Stimulated activated CD4-positive, alpha-beta T cell treated with anti-CD3 and anti-CD28 coated beads, TNF-alpha, amount 100 ng/mL, for 1 hour (primary cell): ENCODE measurements at places on chromosomes 1 and 21.

DNA sequence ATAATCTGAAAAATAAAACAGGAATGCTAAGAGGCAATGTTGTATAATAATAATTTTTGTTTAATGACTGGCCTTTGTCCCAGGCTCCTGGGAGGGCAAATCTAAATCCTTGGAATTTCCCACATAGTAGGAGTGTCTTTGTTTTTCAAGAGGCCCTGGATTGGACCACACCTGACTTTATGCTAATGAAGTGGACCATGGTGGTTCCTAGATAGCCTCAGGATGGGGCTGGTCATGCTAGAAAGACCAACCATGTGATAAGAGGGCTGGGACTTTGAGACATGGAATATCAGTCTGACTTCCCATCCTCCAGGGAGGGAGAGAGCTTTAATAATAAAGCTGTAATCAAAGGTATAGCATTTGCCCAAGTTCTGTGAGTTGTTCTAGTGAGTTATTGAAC lies 138.2 kb upstream of the RAB4A start:
- no peak for DNase-seq

- peak; percentile 86 for DNase-seq
These were observed 5.1 kb downstream of the ZC3H12A start for GRCh38 chr1:37479255-37480124.

DNA sequence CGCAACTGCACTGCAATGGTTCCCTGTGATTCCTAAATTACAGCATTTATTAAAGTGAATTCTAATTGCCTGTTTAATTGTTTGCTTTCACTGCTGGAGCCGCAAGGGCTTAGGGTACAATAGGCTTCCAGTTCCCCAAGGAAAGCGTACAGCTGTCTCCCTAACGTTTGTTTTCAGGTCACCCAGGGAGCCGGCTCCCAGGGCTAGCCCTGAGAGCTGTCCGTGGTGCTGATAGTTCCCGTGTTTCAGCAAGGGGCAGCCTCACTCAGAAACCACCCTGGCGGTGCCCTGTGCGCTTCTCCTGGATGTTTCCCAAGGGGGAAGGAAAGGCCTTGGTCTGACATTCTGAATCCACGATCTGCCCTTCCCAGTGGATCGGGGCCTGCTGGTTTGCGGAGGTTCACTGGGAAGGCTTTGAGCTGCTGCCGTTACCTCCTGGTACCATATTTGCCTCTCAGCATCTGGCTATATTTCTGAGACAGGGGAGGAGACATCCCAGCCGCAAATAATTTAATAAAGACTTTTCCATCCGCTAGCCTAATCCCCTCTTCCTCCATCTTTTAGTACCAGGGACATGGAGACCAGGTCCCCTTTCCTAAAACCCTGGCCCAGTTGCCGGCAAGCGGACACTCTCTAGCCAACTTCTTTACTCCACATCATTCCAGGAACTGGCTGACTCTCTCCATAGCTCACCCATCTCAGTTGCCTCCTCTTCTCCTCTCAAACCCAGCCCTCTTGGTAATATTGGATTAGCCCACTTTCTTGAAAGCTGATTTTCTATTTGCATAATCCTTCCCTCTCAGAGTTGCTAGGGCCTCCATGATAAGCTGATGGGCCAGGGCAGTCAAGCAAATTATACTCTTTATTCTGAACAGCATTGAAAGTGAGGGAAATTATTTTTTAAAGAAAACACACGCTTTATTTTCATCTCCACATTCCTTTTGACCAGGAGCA lies 149.0 kb downstream of the IGSF21 start:
- no peak for DNase-seq

GRCh38 chr1:243294723-243295121 lies 38.9 kb downstream of the SDCCAG8 start:
- DNase-seq, result no peak

- no peak for DNase-seq
These were observed 17.8 kb upstream of the MAST2 start for GRCh38 chr1:45785583-45785982.

GRCh38 chr1:183636334-183636682 lies 725 bp upstream of the ARPC5 start:
- DNase-seq, result peak; percentile 8

GRCh38 chr1:93346421-93346993 lies 800 bp downstream of the DR1 start:
- DNase-seq, result no peak

DNA sequence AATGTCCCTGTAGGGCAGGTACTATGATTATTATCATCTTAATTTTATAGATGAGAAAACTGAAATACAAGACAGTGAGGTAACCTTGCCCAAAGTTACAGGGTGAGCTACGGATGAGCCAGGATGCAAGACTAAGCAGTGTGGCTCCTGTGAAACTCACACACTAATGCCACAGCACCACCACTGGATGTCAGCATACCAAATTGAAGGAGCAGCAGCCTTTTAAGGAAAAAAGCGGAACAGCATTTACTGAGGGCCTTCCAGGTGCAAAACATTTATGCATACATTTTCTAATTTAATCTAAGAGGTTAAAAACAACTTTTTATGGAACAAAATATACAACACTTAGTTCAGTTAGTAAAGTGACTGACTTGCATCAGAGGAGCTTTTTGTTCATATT lies 41.7 kb downstream of the SEC16B start:
- no peak for DNase-seq

DNA sequence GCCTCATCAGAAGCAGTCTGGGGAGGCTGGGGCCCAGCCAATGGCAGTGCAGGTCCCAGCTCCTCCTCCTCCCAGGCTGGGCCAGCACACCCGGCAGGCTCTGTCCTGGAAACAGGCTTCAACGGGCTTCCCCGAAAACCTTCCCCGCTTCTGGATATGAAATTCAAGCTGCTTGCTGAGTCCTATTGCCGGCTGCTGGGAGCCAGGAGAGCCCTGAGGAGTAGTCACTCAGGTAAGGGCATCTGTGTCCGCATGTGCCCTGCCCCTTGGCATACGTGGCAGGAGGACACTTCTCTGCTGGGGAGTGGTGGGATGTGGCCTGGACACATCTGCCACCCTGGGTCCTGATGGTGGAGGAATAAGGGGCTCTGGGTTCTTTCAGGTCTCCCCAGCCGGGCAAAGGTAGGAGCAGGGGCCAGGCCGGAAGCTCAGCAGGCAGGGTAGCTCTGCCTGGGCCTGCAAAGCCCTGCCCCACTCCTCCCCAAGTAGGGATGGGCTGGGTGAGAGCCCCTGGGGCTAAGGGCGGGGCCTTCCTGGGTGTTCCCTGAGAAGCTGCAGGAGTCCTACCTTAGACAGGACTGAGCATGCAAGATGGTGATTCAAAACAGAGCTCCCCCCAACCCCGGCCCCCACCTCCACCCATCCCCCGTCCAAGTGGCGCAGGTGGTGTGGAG lies at the start of gene GJB5:
TSS of gene GJB5 (plus strand) at position 84 of the 674 bp plus-strand sequence. CDS start 2,284 bp downstream, outside the sequence.
- no peak for DNase-seq
